SW 1271 (cell line): ENCODE measurements at places on chromosomes 4 and X.
A peak's percentile ranks its signal among the peaks of the same experiment; 100 is the strongest.

DNA sequence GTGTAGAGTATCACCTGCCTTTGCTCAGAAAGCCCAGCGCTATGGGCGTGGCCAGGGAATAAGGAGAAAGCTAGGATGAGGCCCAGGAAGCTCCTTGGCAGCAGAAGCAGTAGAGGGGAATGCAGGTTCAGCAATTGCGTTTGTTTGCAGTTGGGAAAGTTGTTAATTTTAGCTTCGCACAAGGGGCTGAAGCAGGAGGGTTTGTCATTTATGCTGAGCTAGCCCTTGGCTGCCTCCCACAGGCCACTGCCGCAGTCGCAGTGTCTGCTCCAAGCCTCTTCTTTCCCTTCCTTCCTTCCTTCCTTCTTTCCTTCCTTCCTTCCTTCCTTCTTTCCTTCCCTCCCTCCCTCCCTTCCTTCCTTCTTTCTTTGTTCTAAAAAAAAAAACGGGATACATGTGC lies 21.5 kb downstream of the FRMPD3 start:
- no peak for DNase-seq

DNA sequence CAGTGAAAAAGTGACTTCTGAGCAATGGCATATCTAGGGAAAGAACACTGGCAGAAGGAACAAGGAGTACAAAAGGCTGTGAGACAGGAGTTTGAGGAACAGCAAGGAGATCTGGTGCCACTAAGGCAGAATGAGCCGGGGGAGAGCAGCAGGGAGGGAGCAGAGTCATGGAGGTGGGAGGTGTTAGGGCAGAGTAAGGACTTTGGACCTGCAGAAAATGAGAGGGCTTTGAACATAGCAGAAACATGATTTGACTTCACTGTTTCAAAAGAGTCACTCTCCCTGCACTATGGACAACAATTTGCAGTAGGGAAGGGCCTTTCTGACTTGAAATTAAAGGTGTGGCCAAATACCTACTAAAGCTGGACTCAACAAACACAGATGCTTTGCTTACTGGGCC lies 356.2 kb downstream of the ADGRL3 start:
- no peak for DNase-seq

GRCh38 chr4:5465529-5465928 lies 242.8 kb downstream of the EVC2 start:
- no peak for DNase-seq

DNA sequence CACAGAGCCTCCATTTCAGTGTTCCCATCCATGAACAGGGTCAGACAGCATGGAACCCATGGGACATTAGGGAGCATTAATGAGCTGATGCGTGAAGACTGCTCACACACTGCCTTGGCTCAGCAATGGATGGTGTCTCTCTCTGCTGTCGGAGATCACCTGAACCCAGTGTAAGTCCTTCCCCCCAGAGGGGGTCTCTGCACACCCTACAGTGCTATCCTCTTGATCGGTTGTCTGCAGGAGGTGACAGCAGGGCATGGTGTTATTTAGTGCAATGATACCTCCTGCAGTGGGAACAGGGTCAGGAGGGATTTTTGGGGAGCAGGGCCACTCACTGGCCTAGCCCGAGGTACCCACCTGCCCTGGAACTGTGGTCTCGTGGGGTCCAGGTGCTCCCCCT lies 25.6 kb downstream of the APELA start:
- DNase-seq: no peak

DNA sequence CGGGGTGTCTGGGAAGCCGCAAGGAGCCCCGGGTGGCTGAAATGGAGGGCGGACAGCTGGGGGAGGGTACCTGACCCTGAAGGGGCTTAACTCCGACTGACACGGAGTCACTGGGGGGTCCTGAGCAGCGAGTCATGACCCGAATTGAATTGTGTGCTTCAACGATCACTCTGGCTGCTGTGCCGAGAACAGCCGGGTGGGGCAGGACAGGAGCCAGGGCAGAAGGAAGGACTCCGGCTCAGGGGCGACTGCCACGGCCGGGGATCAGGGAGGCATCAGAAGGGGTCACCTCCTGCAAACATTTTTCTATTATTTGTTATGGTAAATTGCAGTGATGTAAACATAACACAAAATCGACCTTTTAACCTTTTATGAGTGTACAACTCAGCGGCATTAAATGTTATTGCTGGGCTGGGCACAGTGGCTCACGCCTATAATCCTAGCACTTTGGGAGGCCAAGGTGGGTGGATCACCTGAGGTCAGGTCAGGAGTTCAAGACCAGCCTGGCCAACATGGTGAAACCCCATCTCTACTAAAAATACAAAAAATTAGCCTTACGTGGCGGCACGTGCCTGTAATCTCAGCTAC lies 21.6 kb downstream of the ZFYVE28 start:
- DNase-seq: no peak

- no peak for DNase-seq
These were observed 4.9 kb upstream of the ABCG2 start for GRCh38 chr4:88163336-88163735.

GRCh38 chrX:29862126-29862677 lies 353.2 kb upstream of the MAGEB2 start:
- DNase-seq: no peak

GRCh38 chr4:20254511-20255250 lies 3.0 kb downstream of the SLIT2 start:
- DNase-seq: no peak

GRCh38 chrX:33183361-33183760 lies 28.0 kb downstream of the DMD start:
- DNase-seq: no peak

DNA sequence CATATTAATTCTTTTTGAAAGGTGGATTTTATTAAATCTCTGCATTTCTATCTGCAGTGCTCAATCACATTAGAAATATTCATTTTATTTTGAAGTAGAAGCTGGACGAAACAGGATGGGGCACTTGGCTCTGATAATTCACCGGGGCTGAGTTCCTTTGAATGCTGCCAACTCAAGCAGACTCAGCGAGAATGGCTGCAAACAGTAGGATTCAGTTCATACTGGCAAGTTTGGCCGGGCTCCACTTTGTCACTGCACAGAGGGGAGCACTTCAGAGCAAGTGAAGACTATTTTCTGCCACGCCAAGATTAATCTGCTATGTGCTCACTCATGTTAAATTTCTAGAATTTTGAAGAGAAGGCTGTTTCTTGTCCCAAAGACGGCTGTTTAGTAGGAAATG lies 30.7 kb upstream of the KLHL8 start:
- DNase-seq: no peak

- peak; percentile 0 for DNase-seq
These were observed 72.3 kb upstream of the TNMD start for GRCh38 chrX:100512471-100512870.

DNA sequence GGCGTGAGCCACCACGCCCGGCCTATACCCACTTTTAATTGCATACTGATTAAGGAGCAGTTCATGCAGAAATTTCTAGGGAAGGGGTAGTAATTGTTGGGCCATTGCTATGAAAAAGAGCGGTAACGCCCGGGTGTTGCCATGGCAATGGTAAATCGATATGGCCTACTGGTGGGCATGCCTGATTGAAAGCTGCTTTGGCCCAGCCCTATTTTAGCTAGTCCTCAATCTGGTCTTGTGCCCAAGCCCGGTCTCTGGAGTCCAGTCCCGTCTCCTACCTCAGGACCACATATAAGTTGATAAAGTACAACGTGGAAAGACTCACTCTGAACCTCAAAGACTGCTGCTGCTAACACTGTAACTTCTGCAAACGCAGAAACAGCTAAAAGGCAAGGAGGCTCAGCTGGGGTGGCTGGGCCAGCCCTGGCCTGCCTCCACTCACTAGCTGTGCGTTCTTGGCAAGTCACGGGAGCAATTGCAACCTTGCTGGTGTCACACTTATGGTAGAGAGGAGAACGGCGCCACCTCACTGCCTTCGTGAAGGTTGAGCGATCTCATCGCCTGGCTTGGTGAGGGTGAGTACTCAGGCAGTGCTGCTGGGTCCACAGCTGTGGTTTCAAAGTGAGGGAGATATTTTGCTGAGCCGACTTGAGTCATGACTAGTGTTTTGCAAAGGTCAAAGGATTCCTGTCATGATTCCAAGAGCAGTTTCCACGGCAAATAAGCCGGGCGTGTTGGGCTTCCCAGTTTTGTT lies 57.0 kb upstream of the GRPEL1 start:
- no peak for DNase-seq

DNA sequence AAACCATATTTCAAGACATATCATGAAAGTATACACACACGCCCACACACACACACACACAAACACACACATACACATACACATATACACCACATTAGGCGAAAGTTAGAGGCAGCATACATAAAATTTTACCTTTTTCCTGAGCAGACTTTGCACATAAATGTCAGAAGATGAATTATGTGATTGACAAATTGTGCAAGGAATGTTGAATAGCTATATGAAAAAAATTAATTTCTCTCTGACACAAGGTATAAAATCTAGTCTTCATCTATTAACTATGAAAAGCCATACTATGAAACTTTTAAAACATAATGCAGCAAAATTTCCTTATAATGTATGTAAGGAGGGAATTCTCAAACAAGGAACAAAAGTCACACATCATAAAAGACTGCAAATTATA lies 24.4 kb downstream of the FSTL5 start:
- no peak for DNase-seq

DNA sequence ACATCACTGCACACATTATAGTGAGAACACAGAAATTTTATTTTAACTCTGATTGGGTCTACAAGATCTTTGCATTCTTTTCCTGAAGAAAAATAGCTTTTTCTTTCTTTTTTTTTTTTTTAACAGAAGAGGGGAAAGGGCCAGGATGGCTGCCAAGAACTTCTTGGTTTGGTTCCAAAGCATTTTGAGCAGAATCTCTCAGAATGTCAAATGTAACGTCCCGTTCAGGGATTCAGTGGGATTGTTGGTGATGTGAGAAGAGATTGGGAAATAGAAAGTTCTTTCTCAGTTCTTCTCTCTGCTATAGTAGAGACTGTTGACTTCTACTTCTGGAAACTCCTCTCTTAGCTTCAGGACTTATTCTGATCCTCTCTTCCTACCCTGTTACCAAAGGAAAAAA lies 70.9 kb upstream of the CBR4 start:
- no peak for DNase-seq

- DNase-seq: no peak
These were observed 69.5 kb downstream of the TRIM2 start for GRCh38 chr4:153273751-153274150.

DNA sequence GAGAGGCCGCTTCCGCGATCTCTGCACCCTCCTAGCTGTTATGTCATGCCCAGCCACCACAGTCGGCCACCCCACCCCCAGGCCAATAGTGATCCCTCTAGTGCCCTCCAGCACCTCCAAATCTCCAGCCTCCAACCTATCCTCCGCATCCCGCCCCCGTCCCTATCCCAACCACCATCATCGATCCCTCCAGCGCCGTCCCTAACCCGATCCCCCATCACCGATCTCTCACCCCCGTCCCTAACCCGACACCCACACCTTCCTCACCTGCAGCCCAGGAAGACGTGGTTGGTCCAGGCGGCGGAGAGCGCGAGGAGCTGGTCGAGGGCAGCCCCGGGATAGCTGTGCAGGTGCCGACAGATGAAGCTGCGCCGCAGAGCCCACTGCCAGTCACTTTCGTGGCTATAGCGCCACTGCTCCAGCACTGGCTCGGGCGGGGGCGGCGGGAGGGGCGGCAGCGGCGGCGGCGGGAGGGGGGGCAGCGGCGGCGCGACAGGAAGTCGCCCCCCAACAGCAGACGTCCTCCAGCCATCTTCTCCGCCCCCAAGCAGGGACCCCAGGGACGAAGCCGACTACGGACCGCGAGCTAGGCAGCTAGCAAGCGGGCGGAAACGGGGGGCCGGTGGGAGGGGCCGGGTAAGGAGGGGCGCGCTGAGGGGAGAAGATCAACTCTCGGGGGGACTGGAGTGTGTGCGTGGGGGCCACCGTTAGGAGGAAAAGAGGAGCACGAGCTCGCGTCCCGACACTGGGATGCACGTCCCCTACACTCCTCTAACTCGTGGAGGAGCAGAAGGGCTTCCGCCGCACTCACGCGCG lies 552 bp downstream of the NKRF start:
- DNase-seq: peak; percentile 0

DNA sequence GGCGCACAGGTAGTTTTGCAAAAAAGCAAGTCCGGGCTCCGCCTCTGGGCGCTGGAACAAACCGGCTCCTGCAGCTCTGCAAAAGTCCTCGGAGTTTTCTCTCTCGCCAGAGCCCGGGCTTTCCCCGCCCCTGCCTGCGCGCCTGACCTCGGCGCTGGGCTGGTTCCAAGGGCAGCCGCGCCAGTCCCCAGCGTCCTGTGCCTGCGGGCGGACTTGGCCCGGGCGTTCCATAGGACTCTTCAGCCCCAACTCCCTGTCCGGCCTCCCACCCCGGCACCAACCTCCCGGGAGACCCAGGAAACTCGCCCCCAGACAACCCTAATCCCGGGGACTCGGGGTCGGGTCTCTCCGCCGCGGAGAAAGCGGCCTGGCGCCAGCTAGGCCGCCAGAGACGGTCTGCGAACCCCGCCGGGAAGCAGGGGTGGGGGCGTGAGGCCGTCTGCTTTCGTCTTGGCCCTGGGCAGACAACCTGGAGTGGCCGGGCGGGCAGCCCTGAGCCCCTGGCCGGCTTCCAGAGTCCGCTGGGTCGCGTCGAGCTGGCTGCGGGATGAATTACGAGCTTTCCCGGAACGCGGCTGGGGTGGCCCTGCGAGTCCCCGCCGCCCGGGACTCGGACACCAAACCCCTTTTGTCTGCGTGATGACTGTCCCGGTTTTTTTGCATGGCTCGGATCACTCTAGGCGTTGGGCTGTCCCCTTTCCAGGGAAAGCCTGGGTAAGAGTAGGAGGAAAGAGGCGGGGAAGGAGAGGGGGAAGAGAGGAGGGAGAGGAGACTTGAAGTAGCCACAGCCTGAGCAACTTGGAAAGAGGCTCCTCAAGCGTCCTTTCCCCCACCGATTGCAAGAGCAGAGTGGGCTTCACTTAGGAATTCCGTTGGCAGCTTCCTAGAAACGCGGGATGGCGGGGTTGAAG lies 916 bp downstream of the MXRA5 start:
- no peak for DNase-seq

DNA sequence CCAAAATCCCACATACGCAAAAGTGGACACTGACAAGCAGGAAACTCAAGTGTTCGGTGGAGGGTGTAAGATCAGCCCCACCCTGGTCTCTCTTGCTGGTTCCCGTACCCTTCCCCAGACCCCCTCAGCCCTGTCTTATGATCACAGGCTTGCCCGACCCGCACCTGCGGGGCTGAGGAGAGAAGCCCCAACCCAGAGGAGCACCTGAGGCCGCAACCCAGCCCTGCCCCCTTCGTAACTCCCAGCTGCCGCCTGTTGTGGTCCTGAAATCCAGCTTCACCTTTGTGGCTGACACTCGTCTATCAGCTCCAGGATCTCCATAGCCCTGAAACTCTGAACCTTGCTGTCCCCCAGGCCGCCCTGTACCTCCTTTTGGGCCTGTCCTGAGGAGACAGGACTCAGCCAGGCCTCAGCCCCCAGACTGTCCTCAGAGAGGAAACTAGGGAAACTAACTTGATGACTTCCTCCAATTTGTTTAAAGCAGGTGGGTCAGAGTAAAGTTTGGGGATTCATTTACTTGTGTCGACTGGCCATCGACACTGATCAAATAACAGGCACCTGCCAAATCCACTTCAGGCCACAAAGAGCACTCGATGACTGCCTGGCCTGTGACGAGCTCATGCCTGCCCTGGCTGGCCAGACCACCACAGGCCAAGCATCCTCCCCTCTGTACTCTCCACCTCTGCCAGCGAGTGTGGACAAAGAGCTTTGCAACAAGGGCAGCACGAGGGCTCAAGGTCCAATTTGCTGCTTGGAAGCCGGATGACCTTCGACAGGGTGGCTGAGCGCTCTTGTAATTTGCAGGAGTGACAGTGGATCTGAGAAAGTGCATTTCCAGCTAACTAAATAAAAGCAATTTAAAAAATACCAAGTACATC lies 19.3 kb downstream of the DCTD start:
- DNase-seq: no peak

GRCh38 chr4:155809835-155810234 lies 51.0 kb downstream of the GUCY1B1 start:
- peak; percentile 73 for DNase-seq
